ENCODE measurements at places on chromosomes 4 and X.
A peak's percentile ranks its signal among the peaks of the same experiment; 100 is the strongest.

GRCh38 chr4:1040344-1041146, 29.1 kb downstream of the FGFRL1 start:
- H3K4me3 ChIP-seq, result no peak overlapping the region
- H3K27me3 ChIP-seq, result no peaks in the 10 kb centered on the region
- no peak for DNase-seq

GRCh38 chrX:37812110-37812509, 32.3 kb downstream of the CYBB start:
- no peaks in the 10 kb centered on the region for H3K4me1 ChIP-seq
- no peak overlapping the region for H3K4me3 ChIP-seq
- no peak overlapping the region for H3K27ac ChIP-seq
- H3K27me3 ChIP-seq, result no peaks in the 10 kb centered on the region
- H3K36me3 ChIP-seq, result no peaks in the 10 kb centered on the region

GRCh38 chrX:72624194-72624593, 51.6 kb upstream of the HDAC8 start:
- H3K27ac ChIP-seq, result no peak overlapping the region
- no peak overlapping the region for H3K4me3 ChIP-seq
- H3K27me3 ChIP-seq, result no peaks in the 10 kb centered on the region
- no peak for DNase-seq
- no peaks in the 10 kb centered on the region for H3K4me1 ChIP-seq

DNA sequence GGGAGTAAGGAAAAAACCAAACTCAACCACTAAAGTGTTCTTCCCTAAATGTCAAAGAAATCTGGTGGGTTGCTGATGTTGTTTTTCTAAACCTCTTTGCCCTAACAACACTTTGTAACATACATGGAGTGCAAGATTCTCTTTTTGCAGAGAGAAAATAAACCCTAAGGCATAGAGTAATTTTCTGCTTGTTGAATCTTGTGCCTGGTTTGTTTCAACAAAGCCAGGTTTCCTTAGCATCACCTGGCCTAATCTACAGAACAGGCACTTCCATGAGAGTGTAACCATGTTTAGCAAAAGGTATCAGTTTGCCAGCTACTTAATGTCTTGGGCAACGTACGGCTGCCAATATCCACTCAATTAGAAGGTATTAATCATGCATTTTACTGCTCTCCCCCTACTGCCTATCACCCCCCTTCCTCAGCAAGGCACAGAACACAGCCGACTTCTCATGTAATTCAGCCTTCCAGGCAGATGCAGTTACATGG, 219.2 kb downstream of the MAML3 start:
- no peaks in the 10 kb centered on the region for H3K4me1 ChIP-seq
- H3K4me3 ChIP-seq, result no peak overlapping the region
- H3K36me3 ChIP-seq, result no peaks in the 10 kb centered on the region
- H3K27ac ChIP-seq, result peak overlapping the region; percentile 66
- no peaks in the 10 kb centered on the region for H3K27me3 ChIP-seq
- DNase-seq, result no peak

GRCh38 chr4:107774681-107775080, 50.1 kb upstream of the SGMS2 start:
- no peaks in the 10 kb centered on the region for H3K4me1 ChIP-seq
- no peak for DNase-seq
- H3K36me3 ChIP-seq, result no peaks in the 10 kb centered on the region
- no peaks in the 10 kb centered on the region for H3K27me3 ChIP-seq
- H3K4me3 ChIP-seq, result no peak overlapping the region
- no peak overlapping the region for H3K27ac ChIP-seq

GRCh38 chr4:8506373-8507195, 66.0 kb downstream of the TRMT44 start:
- H3K36me3 ChIP-seq, result no peaks in the 10 kb centered on the region
- peak; percentile 64 for DNase-seq
- H3K27ac ChIP-seq, result peak overlapping the region; percentile 73
- H3K27me3 ChIP-seq, result no peaks in the 10 kb centered on the region
- peaks cover 6% of the 10 kb centered on the region for H3K4me1 ChIP-seq

- no peaks in the 10 kb centered on the region for H3K4me1 ChIP-seq
- no peaks in the 10 kb centered on the region for H3K27me3 ChIP-seq
- no peak overlapping the region for H3K27ac ChIP-seq
These were observed 1041.2 kb upstream of the INTU start for GRCh38 chr4:126591583-126591982.

DNA sequence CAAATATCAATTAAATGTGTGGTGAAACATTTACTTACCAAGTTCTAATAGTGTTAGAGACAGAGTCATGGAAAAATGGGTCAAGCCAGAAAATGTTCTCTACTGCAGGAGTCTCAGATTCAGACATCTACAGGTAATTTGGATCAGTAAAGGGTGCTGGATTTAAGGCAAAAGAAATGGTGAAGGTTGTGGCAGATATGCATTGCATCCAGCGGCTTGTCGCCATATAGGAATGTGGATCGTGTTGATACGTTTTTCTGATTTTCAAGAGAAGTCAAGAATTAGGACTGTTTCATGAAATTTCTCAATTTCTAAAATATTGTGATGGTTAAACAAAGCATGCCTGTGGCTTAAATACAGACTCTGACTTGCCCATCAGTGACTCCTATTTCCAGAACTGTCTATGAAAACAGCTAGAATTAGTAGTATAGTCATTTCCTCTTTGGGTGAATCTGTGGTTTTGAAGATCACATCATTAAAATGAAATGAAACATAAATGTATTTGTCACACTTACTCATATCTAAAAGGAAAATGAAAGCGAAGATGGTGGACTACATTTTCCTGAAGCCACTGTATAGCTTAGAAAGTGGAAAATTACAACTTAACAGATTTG, 110.1 kb upstream of the VEGFC start:
- H3K4me1 ChIP-seq, result no peaks in the 10 kb centered on the region
- no peaks in the 10 kb centered on the region for H3K27me3 ChIP-seq
- no peaks in the 10 kb centered on the region for H3K36me3 ChIP-seq
- no peak overlapping the region for H3K27ac ChIP-seq
- no peak for DNase-seq
- H3K4me3 ChIP-seq, result no peak overlapping the region

DNA sequence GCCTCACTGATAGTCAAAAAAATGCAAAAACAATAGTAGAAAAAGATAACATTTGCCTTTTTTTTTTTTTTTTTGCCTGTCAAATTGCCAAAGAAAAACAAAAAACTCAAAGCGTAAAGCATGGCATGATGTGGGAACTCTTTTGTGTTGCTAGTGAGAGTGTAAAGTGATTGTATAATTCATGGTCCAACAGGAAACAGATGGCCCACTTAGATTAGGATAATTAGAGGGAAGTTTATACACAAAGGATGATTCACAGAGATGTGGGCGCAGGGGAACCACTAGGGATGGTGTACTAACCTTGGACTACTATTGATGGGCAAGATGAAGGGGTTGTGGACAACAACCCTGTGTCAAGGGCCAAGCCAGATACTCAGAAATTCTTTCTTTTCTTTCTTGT, 16.4 kb downstream of the MCUB start:
- H3K27me3 ChIP-seq, result no peaks in the 10 kb centered on the region
- no peak for DNase-seq
- H3K4me1 ChIP-seq, result no peaks in the 10 kb centered on the region
- no peak overlapping the region for H3K27ac ChIP-seq
- H3K4me3 ChIP-seq, result no peak overlapping the region

DNA sequence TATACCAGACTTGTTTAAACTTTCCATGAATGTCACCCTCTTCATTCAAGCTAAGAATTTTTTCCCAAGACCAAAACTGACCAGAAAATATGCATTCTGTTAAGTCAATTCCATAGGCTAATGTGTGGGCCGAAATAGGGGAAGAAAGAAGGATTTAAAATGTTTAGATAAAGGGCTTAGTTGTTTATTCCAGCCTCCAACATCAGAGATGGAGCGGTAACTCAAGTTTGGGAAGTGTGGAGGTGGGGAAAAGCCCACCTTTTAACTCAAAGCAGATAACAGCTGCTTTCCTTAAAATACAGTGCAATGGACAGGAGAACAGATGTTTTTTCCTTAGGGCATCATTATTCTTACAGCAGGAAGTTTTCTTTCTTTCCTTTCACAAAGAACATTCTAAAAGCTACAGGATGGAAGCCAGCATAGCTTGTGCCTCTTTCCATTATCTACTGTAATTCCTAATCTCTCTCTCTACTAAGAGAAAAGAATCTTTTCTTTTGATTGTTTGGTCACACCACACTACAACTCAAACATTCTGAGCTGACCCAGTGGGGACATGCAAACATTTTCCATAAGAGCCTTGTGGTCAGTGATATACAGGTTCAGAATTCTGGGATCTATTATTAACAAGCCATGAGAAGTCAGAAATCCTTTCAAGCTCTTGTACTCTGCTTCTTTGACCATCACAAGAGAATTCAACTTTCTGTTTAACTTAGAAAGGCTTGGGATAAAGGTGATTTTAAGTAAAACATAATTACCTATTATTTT, 101.6 kb downstream of the PDE5A start:
- no peak for DNase-seq
- no peaks in the 10 kb centered on the region for H3K27me3 ChIP-seq
- no peak overlapping the region for H3K27ac ChIP-seq
- no peaks in the 10 kb centered on the region for H3K36me3 ChIP-seq

DNA sequence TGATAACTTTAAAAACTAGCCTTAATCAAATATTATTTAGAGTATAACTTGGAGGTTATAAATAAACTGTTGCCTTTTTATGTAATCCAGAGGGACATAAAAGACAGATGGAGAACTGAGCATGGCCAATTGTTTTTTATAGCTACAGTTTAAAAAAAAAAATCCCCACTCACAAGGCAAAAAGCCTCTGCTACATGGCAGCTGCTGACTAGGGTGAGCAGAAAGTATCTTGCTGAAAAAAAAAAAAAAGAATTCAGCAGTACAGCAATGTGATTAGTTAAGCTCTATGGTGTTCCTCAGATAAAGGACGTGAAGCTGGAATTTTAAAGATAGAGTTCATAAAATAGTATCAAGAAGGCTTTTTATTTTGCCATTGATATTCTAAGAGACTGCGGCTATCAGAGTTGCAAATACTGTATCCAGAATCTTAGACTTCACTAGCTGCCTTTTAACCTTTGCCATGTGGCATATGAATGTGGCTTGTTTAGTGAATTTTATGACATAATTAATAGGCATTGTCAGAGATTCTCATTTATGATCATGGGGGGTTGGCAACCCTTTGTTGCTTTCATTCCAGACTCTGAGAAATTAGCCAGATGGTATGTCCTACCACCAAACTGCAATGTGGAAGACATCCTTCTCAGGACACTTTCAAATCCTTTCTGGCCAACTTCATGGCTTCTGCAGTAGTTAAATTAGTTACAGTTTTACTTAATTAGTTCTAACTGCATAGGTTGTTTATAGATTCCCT, 498.0 kb downstream of the STPG2 start:
- no peak for DNase-seq
- no peaks in the 10 kb centered on the region for H3K36me3 ChIP-seq
- no peak overlapping the region for H3K4me3 ChIP-seq
- H3K4me1 ChIP-seq, result no peaks in the 10 kb centered on the region

- no peak overlapping the region for H3K4me3 ChIP-seq
- no peaks in the 10 kb centered on the region for H3K4me1 ChIP-seq
- no peak for DNase-seq
- H3K27me3 ChIP-seq, result no peaks in the 10 kb centered on the region
These were observed 54.5 kb downstream of the RS1 start for GRCh38 chrX:18617407-18617750.

DNA sequence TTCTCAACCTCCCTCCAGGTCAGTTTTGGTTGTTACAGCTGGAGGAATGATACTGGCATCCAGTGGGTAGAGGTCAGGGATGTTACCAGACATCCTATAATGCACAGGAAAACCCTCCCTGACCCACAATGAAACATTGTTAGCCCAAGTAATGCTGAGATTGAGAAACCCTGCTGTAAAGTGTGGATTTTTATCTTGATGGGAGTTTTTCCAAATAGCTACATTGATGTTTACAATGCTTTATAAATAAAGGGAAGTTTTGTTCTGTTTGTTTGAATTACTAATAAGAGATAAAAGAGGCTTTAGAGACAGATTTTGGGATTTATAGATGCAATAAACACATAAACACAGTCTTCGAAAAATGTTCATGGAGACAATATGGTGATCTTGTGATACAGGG, 194.0 kb upstream of the NUDT6 start:
- H3K4me1 ChIP-seq, result no peaks in the 10 kb centered on the region
- no peak overlapping the region for H3K27ac ChIP-seq
- DNase-seq, result no peak

- no peaks in the 10 kb centered on the region for H3K27me3 ChIP-seq
- H3K36me3 ChIP-seq, result no peaks in the 10 kb centered on the region
- H3K4me3 ChIP-seq, result no peak overlapping the region
- DNase-seq, result peak; percentile 21
- H3K27ac ChIP-seq, result no peak overlapping the region
These were observed 46.4 kb downstream of the ASMT start for GRCh38 chrX:1661048-1661921.

DNA sequence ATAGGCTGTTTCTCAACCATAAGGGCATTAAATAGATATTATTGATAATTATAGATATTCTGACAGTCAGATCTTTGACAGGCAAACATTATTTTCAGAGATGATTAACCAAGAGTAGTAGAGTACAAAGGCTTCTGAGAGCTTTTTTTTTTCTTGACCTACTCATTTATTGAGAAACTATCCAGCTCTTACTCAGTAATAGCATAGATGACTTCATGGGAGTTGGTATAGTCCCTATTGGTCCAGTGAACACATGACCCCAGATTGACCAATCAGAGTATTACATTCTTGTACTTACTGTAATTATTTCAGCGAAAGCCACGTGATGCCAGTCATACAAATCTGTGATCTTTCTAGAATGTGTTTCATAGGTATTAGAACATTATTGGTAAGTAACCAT, 508.7 kb downstream of the FSTL5 start:
- H3K27ac ChIP-seq, result no peak overlapping the region
- no peaks in the 10 kb centered on the region for H3K27me3 ChIP-seq

DNA sequence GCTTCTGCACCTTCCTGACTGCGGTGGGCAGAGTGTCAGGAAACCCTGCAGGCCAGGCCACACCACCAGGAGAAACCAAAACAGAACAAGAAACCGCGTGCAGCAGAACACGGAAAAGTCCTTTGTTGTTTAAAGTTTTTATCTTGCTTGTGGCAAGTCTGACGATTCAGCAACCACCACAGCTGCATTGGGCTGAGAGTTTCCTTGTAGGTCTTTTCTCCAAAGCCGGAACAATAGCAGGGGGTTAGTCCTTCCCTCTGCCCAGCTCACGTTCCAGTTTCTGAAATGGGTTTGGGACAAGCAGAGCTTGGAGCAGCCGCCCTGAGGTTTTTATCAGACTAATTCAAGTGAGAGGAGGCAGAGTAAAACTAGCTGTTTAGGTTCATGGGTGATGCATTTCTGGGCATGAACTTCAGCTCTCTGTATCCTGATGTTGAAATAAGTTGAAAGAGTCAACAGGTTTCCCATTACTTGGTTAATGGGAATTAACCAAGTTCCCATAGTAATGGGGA, 216.9 kb downstream of the PTTG2 start:
- no peak overlapping the region for H3K4me3 ChIP-seq
- no peak for DNase-seq
- no peaks in the 10 kb centered on the region for H3K36me3 ChIP-seq

GRCh38 chrX:82541822-82542221, 966.3 kb upstream of the POU3F4 start:
- H3K4me3 ChIP-seq, result no peak overlapping the region
- H3K27me3 ChIP-seq, result no peaks in the 10 kb centered on the region
- no peaks in the 10 kb centered on the region for H3K4me1 ChIP-seq
- no peak overlapping the region for H3K27ac ChIP-seq
